ENCODE measurements at places on chromosomes 5 and 9. TPM values are rescaled to one million over a fixed set of nuclear protein-coding genes. Genes with fewer than 3 reads are reported as not detected.

GLRA1 gene
- total RNA-seq = not detected

CFAP77 gene
- 1.2 TPM for total RNA-seq

FRRS1L gene
- total RNA-seq = 0.71 TPM

HTR4 gene
- not detected for total RNA-seq

CORO2A gene
- 32.5 TPM for total RNA-seq

SPATA31D4 gene
- not detected for total RNA-seq

ADAMTS16 gene
- total RNA-seq = 30.1 TPM

TYRP1 gene
- total RNA-seq = 0.14 TPM

GRCh38 chr5:2320611-2321010 lies 430.9 kb downstream of the IRX2 start:
- no peak for DNase-seq

DNA sequence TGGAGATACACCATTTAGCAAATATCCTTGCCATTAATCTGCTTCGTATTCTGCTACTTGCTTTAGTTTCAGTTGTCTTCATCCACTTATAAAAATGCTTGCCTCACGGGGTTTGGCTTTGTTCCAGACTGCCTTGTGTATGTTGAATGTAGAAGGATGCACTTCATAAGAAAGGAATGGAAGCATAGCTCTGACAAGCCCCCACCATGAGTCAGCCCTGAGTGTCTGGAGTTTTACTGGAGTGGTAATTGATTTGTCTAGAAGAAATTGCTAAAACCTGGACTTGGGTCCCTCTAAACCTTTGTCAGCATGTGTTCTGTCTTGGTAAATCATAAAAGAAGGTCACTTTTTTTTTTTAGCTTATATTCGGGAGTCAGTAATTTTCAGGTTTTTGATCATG lies 4.6 kb downstream of the TEX48 start:
- DNase-seq = no peak

GRCh38 chr9:123318961-123319421 lies 37.0 kb upstream of the CRB2 start:
- DNase-seq = no peak

DNA sequence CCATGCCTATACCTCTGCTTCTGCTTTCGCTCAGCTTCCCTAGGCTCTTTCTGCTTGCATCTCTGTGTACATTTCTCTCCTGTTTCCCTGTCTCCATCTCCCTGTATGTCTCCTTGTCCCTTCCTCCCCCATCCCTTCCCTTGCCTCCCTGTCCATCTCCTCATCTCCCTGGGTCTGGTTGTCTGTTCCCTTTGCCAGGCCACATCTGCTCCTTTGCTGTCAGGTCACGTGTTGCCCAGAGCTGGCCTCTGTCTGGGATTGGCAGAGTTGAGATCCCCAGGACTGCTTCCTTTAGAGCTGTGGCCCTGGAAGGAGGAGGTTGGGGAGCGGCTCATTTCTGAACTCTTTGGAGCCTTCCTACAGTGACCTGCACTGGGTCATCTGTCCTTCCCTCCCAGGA lies 31.8 kb upstream of the PTGS1 start:
- DNase-seq = no peak

GRCh38 chr5:173392-174290 lies 17.7 kb upstream of the LRRC14B start:
- DNase-seq = no peak

DNA sequence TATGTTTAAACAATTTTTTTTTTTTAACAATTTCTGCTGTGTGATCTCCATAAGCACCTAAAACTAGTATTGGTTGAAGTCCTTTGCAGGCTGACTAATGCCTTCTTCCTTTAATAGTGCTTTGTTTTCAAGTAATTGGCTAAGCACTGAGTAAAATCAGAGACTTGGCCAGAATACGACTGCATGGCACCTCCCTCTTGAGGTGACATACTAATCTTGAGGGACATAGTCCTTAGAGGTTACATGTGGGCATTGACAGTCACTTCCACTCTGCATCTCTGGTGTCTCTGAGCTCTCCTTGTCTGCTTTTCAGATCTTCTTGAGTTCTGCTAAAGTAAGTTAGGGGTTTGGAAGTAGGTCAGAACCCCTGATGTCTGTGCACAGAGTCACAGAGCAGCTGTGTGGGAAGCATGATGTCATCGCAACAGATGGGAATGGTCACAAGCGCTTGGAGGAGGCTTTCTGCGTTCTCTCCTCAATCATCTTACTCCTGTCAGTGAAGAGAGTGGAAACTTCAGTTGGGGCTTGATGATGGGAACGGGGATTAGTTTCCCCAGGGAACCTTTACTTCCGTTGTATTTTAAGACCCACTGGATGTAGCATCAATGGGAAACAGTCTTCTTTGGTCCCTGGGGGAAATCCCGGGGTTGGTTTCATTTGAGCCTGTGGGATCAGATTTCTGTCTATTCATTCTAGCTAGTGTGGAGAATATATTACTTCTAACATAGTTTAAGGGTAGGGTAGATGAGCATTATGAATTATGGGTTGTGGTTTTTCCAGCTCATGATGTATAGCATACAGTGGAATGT lies 136.9 kb downstream of the ARHGAP26 start:
- DNase-seq = no peak

DNA sequence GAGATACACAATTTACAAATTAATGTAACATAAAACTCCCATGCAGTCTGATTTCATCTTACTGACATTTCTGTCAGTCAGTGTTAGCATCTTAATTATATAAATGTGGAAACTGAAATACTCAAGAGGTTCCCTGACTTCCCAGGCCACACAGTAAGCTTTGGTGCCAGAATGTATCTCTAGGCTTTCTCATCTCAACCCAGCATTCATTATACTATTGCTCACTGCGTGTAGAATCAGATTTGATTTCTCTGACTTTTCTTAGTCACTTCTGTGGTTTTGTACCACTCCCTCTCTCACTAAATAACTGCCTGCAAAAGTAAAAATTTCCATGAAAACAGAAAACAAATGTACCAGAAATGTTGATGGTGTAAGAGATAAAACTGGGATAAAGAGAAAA lies 31.7 kb upstream of the CDKN2B start:
- no peak for DNase-seq

- no peak for DNase-seq
Observed at GRCh38 chr9:37167456-37168047, 47.2 kb downstream of the ZCCHC7 start.

GRCh38 chr5:145946112-145946861 lies 9.9 kb downstream of the SH3RF2 start:
- DNase-seq = no peak

GRCh38 chr9:76646249-76646648 lies 118.0 kb upstream of the PCA3 start:
- DNase-seq = no peak

GRCh38 chr5:123486951-123487655 lies 24.9 kb upstream of the CSNK1G3 start:
- no peak for DNase-seq

GRCh38 chr5:149471406-149472183 lies 79.6 kb downstream of the CSNK1A1 start:
- DNase-seq = no peak

DNA sequence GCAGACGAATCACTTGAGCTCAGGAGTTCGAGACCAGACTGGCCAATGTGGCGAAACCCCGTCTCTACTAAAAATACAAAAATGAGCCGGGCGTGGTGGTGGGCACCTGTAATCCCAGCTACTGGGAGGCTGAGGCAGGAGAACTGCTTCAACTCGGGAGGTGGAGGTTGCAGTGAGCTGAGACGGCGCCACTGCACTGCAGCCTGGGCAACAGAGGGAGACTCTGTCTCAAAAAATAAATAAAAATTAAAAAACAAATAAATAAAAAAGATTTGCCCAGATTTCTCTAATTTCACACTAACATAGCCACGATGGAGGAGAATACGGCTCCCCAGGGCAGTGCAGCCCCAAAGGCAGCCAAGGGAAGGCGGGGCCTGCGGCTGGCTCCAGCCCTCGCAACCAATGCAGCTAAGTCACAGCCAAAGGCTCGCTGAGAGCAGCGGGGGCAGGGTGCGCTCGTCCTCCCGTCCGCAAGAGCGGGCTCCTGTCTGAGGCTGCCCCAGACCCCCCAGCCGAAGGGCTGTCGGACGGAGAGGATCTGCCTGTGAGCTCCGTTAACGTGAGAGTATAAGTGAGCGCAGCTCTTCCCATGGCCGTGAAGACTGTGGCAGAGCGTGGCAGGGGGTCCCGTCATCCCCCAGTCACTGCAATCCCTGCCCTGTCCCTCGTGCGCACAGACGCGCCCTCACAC lies 43.5 kb downstream of the SLC12A7 start:
- no peak for DNase-seq

Measured in WTC11 (cell line).